Hypothalamus (tissue), 51 donors: ENCODE measurements at places on chromosomes 2 and 18.

GRCh38 chr2:188119112-188119838 is 172.4 kb upstream of the GULP1 start:
- DNase-seq: no peak

DNA sequence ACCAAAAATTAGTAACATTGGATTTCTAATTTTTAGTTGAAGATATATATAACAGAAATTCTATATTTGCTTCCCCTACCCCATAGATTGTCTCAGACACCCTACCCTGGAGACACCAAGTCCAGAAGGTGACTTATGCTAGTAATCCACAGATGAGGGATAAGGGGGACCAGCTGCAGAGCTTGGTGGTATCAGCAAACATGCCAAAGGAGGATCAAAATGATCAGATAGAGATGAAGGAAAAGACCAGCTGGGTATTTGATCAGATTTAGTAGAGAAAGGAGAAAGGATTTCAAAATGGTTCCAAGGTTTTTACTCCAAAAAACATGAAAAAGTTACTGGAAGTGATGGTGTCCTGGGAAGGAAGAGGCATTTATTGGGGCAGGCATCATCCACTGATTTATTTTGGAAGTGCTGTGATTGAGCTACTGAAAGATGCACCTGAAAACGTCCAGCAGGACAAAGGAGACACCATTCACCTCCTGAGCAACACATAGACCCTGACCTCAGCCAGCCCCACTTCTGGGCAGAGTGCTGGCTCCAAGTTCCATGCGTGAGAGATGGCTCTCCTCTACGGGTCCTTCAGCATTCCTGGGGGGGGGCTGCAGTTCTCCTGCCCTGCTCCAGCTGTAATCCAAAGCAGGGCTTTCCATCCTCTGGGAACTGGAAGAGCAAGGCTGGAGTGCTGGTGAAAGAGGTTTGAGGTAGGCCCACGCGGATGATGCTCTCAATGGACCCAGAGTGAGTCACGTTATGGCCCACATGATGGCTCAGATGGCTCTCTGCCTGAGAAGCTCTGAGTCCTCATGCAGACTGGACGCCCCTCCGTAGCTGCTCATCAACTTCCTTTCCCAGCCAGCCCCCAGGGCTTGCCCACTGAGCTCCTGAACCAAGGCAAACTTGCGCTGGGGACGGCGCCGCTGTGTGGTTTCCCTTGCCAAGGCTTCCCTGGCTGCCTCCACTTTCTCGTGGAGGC is 3.7 kb upstream of the LRRFIP1 start:
- DNase-seq: no peak

DNA sequence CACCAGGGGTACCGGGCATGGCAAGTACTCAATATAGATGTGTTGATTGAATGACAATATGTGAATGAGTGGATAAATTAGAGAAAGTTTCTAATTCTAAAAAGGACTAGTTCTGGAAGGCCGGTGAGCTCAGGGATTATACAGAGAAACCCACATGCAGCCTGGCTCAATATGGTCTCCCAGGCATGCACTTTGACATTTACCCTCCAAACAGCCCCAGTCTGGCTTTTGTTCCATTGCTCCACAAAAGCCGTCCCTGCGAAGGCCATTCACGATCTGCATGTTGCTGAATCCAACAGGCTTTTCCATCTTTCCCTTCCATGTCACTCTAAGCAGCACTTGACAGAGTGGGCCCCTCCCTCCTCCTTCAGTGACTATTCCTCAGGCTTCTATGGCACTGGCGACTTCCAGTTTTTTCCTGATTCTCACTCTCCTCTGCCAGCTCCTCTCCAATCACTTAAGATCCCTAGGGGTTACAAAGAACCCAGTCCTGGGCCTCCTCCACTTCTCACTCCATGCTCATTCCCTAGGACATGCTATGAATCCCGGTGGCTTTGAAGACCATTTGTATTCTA is 266.7 kb downstream of the AFF3 start:
- no peak for DNase-seq

DNA sequence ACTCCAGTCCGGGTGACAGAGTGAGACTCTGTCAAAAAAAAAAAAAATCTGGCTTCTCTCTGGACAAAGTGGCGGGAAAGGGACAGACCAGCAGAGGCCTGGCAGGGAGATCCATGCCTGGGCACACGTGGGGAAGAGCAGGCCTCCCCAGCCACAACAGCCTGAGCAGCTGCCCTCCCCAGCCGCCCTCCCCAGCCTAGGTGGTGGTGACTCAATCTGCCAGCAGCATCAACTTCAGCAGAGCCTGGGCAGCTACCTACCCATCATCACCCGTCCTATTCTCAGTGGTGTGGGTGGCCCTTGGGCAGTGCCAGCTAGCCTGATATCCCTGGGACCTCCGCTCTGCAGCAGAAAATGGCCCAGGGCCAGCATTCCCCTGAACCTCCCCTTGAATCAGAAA is 612.4 kb downstream of the FBXO15 start:
- no peak for DNase-seq

DNA sequence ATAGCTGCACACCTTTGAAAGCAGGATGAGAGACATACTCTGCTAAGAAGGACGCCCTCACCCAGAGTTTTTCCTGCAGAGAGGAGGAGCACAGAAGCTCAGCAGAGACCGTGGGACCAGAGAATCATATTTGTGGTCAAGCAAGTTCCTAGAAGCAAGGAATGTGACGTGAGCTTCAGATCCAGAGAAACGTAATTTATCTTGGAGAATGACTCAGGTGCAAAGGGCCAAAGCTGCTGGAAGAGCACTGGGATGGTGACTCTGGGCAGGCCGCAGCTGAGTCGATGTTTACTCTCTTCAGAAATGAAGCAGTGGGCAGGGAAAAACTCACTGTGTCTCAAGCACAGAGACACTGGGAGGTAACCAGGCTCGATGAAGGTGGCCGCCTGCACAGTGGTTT is 50.1 kb upstream of the IGFBP2 start:
- no peak for DNase-seq

DNA sequence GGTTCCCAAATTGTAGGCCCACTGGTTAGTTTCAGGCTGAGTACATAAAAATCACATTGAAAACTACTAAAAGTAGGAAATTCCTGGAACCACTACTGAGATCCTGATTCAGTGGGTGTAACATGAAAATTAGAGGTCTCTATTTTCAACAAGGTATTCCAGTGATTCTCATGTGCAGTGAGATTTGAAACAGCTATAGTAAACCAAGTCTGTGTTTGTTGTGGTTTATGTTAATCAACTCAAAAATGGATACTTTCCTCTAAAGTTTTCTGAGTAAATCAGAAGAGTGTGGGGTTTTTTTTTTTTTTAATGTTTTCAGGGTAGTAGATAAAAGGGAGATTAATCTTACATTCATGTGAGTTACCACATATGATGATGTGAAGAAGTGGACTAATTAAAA is 42.4 kb upstream of the LIMS1 start:
- DNase-seq: no peak

- DNase-seq: no peak
Observed at GRCh38 chr18:48839819-48840490, 110.8 kb downstream of the SMAD7 start.

GRCh38 chr2:181190711-181191110 is 210.3 kb downstream of the UBE2E3 start:
- DNase-seq: no peak

- DNase-seq: no peak
Observed at GRCh38 chr18:76992226-76993084, 140.1 kb downstream of the MBP start.

GRCh38 chr18:39051013-39051412 is 1485.4 kb upstream of the CELF4 start:
- DNase-seq: no peak

DNA sequence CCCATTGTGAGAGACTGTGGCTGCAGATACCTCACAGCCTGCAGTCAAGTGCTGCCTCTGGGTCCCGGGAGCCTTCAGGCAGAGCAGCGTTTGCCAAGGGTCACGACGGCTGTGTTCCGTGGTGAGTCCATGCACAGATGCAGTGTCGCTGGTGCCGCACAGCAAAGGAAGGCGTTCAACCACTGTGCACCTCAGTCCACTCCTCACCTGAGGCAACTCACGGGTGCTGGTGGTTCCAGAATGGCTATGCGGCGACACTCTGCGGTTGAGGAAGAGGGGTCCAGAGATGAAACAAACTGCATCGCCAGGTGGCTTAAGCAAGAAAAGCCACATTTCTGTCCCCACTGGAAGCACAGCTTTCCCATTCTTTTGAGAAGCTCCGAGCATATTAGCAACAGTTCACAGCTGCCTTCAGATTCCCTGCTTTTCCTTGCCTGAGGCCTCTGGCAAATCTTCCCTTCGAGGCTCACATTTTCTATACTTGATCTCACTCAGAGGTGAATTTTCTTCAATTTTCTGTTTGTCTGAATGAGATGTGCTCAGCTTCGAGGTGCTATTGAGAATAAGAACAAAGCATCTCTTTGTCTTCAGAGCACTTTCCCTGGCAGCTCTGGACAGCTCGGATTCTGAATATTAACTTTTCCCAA is 208.8 kb upstream of the TWIST2 start:
- no peak for DNase-seq

- no peak for DNase-seq
Observed at GRCh38 chr2:120809609-120810440, 74.2 kb downstream of the GLI2 start.

DNA sequence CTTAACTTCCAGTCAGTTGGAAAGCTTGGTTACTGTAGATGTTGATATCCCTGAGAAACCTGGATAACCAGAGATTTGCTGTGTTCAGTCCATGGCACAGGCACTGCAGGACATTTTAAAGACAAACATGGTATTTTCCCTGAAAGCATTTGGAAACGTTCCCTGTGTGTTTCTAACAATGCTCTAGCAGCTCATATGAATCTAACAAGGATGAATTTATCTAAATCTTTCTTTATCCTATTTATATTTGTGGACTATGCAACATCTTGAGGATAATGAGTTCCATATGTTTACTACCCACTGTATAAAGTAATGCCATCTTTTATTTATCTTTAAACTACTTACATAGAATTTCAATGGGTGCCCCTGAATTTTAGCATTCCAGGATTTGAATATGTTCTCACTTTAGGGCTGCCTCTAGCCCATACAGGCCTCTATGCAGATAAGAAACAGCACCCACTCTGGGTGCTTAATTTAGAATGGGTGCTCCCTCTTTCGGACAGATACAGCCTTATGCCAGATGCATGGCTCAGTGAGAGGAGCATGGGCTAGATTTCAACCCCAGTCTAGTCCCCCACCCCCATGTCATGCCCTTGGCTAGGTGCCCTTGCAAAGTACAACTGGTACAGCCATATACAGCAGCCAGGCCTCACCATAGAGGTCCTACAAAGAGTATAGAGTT is 50.6 kb upstream of the NEMP2 start:
- DNase-seq: no peak

DNA sequence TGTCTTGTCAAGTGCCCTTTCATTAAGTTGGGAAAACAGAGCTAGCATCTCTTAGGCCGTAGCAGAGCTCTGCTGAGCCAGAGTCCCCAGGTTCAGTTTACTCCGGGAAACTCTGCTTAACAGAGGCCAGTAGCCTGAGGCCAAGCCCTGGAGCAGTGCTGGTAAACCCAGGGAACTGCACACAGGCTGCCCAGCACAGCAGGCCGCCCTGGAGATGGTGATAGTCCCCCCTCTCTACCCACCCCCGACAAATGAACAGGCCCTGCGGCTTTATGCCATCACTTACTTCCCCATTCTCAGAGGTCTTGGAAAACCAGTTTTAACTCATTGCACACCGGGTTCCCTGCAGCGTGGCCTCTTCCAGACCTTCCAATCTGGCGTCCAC is 3.5 kb downstream of the CNNM4 start:
- DNase-seq: no peak

- DNase-seq: no peak
Observed at GRCh38 chr2:40204268-40204667, 247.6 kb downstream of the SLC8A1 start.

DNA sequence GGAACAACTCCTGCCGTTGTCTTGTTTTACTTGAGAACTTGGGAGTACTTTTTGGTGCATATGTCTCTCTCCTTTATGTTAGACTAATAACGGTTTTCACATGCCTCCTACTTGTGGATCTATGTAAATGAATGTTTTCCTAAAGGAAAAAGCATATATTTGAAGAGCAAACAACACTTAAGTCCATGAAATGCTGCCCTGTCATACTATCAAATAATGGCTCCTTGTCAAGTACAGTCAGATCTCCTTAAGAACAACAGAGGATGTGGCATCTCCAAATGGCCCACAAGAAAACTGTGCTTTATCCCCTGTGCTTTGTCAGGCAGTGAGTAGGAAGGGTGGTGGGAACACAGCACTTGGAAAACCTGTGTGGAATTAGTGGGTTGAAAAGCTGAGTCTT is 198.2 kb downstream of the PTGR3 start:
- DNase-seq: no peak

- DNase-seq: peak; percentile 44
Observed at GRCh38 chr18:57353137-57353939, 981 bp downstream of the ST8SIA3 start.

DNA sequence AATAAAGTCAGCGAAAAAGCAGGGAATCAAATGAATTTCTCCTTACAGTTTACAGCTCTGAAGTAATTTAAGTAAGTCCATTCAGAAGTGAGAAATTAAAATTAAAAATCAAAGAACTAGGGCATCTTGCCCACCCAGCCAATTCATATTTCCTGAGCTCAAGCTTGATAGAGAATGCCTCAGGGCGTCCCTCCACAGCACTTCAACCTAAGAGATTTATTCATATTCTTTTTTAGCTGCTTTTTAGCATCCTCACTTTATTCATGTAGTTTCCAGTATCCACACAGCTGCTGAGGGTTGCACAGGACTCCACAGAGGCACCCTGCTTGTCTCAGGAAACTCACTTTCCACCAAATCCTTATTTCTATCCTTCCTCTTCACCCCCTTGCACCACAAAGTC is 900.3 kb downstream of the BCL11A start:
- no peak for DNase-seq

DNA sequence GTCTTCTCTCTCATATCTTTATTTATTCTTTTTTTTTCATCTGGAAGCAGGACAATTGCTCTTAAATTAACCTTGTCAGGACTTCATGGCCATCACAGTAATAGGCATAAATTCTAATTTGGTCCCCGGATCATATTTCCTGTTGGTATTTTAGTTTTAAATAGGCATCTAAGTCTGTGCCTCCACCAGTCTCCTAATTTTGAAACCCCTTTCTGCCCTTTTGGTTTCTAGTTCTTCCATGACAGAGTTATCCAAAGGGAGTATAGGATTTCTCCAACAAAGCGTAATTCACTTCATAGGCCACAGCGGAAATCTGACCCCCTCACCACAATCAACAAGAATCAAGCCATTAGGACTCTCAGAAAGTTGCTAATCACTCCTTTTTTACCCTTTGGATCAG is 3.8 kb downstream of the EPHA4 start:
- DNase-seq: no peak

DNA sequence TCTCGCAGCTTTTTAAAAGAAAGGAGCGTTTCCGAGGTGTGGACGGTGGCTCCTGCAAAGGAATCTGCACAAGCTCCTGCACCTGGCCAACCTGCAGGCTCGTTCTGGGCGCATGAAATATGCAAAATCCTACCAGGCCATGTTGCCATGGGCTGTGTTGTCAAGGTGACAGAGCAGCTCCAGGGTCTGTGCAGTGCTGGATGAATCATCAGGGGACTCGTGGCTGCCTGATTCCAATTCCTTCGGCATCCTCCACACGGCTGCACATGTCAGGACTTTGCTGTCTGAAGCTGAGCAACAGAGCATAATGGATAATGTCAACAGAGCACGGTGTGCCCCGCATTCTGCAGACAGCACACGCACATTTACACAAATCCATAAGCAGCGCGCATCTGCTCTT is 120.5 kb downstream of the EIPR1 start:
- DNase-seq: peak; percentile 40

GRCh38 chr2:44101246-44101645 is 67.4 kb upstream of the PPM1B start:
- no peak for DNase-seq
